ENCODE measurements at places on chromosomes 7 and 10.

- DNase-seq, result no peak
Observed at GRCh38 chr10:59456199-59456598, 93.8 kb upstream of the FAM13C start.

DNA sequence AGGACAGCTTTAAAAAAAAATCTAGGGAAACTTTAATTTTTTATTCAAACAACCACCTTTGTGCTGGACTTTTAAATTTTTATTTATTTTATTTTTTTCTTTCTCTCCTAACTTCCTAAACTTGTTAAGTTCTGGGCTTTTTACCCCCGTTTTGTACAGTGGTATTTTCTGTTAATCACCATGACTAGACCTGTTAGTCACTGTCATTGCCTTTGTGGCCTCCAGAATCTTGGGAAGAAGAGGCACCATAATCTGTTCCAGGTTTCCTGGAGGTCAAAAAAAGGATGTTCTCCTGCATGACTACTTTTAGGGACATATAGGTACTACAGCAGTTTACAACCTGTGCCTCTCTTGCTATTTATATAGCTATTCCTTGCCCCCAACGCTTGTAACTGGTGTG lies 31.1 kb upstream of the DDX50 start:
- DNase-seq, result no peak

- no peak for DNase-seq
Observed at GRCh38 chr10:24784061-24784460, 60.4 kb upstream of the ARHGAP21 start.

DNA sequence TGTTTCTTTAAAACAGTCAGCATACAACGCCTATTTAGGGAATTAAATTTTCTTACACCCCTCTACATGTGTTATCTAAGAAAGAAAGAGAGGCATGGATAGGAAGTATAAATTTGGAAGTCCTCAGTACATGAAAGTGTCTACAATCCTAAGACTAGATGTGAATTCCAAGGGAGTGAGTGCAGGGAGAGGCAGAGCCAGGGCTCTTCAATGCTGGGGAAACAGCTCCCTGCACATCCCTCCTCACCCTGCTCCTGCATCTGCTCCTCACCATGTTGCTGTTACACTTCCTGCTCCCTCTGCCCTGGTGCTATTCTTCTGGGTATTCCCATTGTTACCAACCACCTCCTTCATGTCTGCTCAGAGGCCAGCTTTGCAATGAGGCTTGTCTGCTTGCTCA lies 229.1 kb upstream of the AKR1E2 start:
- DNase-seq, result no peak

DNA sequence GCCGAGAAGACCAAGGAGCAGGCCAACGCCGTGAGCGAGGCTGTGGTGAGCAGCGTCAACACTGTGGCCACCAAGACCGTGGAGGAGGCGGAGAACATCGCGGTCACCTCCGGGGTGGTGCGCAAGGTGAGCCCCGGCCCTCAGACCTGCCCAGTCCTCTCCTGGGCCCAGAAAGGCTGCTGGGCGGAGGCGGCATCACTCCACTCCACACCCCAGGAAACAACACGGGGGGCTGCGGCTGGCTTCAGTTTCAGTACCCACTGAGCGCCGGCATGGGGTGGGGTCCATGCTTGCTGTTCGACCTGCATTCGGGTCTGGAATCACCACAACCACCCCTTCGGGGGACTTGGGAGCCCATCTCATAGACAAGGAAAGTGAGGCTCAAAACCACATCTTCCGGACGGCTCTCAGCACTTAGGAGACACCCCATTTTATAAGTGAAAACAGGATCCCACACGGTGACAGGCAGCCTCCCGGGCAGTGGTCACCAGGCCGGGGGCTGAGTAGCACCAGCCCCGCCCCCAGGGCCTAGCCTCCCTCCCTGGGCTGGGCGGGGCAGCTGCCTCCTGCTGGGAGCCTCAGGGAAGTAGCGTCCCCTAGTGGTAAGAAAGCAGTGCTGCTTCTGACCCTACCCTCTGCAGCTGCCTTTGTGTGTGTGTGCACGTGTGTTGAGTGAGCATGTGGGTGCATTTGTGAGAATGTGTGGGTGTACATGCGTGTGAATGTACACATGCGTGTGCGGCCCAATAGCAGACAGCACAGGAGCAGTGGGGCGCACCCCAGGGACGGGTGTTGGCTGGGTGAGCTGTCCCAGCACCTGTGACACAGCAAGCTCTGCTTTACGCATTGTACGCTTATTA lies 1.8 kb downstream of the SNCG start:
- peak; percentile 72 for DNase-seq

DNA sequence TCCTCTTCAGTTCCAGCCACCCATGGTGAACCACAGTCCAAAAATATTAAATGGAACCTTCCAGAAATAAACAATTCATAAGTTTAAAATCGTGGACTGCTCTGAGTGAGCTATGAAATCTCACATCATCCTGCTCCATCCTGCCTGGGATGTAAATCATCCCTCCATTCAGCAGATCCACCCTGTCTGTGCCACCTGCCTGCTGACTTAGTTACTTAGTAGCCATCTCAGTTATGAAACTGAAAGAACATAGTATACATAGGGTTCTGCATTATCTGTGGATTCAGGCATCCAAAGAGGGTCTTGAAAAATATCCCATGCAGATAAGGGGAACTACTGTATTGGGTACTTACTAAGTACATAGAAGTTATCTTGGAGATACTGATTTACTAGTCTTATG lies 89.0 kb downstream of the ST8SIA6 start:
- no peak for DNase-seq

- no peak for DNase-seq
Observed at GRCh38 chr10:94287336-94287735, 75.4 kb downstream of the NOC3L start.

Data from PC-9 (cell line).